ENCODE measurements at places on chromosomes 6 and 20.

DNA sequence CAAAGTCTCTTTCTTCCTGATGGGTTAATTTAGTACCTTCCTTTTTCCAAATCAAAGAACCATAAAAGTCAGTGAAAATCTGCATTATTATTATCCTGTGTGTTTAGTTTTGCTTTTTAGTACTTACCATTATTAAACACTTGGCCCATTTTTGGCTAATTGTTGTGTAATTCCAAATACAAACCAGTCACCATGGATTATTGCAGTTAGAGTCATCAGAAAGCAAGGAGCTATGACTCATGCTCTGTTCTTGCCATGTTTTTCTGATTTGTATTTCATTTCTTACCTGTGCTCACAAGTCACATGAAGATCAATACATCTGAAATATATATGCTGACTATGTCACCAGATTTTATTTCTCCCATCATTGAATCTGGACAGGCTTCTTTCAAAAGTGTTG is 31.3 kb downstream of the SLC22A3 start:
- no peak for DNase-seq

- DNase-seq = peak; percentile 100
Measured at GRCh38 chr6:108002365-108003221, 44.6 kb upstream of the SEC63 start.

- DNase-seq = no peak
Measured at GRCh38 chr6:53873922-53874321, 79.1 kb downstream of the LRRC1 start.

- DNase-seq = no peak
Measured at GRCh38 chr20:24488064-24488799, 18.8 kb downstream of the SYNDIG1 start.

DNA sequence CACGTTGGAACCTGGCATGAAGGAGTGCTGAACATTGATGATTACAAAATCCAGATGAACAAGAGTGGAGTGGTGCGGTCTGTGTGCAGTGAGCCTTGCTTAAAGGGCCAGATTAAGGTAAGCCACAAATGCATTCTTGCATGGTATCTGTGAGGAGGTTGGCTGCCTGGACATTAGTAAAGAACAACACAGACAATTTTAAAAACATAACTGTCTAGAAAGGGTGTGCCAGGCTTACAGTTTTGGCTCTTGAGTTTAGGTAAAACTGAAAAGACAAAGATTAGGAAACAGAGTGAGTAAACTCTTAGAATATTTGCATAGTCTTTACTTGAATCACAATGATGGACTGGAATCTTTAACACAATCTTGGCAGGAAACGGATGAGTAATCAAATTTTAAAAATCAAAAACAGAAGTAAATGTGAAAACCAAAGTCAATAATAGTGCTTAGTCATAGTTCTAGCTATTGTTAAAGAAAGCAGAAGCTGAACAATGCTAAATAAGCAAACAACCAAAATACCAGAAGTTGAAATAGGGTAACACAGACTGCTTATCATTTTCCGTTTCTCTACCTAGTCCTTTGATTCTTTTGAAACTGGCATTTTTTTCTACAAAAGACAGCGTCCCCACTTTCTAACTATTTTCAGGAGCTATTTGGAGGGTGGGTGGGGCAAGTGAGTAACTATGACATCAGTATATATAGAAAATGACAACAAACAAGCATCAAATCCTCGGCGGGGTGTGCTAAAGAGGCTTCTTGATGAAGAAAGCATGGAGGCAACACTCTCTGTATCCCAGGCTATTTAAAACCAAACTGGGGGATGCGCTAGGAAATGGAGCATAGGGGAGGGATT is 185.8 kb upstream of the RAB32 start:
- no peak for DNase-seq

- no peak for DNase-seq
Measured at GRCh38 chr6:123966618-123967017, 163.0 kb downstream of the NKAIN2 start.

DNA sequence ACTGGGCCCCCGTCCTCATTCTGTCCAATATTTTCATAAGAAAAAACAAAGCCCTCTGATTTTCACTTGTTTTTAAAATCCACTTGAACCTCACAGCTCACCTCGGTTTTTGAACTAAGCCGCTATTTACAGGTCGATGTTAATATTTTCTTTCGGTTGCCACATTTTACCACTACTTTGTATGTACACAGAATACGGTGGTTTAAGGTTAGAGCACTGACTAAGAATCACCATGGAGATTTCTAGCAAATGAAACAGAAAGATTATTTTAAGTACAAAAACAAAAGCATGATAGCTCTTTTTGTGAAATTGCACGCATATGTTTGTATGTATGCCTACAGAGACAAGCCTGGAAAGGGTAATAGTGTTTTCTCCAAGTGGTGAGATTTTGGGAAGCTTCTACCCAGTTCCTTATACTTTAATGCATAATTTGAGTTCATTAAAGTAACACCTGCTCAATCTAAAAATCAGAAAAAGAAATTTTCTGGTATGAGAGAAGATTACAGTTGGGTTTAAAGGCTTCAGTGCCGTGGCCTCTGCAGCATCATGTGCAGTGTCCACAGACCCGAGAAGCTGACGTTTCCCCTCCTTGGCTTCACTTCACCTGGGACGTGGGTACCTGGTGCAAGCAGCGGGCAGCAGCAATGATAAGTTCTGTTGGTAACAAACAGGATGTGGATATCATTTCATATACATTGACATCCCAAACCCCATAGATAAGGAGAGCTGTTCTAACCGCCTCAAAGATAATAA is 144.0 kb downstream of the UST start:
- DNase-seq = no peak

DNA sequence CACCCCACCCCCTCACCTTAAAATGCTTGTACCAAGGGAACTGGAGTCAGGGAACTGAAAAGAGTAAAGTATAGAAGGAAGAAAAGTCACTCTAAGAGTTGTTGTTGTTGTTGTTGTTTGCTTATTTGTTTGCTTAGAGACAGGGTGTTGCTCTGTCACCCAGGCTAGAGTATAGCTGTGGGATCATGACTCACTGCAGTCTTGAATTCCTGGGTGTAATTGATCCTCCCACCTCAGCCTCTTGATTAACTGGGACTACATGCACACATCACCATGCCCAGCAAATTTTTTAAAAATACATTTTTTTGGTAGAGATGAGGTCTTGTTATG is 681.6 kb upstream of the GJE1 start:
- no peak for DNase-seq

DNA sequence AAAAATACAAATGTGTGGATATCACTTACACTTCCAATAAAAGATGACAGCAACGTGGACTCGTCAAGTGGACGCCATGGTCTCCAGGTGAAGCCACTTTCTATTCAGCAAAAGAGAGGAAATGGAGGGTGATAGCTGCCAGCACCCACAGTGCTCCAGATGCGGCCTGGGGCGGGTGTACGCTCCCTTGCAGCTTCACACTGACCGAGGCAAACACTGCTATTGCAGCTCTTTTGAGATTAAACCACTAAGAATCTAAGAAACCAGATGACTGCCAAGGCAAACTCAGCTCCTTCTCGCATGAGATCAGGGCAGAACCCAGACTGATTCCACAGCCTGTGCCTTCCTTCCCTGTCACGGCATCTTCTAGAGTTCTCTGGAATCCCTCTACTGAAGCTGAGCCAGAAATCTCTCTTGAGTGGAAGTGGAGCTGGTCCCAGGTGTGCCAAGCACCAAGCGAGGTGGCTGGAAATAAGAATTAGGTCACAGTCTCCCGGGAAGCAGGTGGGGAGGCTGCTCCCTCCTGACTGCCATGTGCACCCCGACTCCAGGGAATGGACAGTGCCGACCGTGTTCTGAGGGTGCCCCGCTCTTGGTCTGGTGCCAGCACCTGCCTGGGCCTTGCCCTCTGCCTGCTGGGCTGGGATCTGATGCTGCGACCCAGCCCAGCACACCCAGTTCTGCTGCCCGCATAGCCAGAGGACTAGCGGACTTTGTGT is 90.1 kb upstream of the AFDN start:
- DNase-seq = no peak

DNA sequence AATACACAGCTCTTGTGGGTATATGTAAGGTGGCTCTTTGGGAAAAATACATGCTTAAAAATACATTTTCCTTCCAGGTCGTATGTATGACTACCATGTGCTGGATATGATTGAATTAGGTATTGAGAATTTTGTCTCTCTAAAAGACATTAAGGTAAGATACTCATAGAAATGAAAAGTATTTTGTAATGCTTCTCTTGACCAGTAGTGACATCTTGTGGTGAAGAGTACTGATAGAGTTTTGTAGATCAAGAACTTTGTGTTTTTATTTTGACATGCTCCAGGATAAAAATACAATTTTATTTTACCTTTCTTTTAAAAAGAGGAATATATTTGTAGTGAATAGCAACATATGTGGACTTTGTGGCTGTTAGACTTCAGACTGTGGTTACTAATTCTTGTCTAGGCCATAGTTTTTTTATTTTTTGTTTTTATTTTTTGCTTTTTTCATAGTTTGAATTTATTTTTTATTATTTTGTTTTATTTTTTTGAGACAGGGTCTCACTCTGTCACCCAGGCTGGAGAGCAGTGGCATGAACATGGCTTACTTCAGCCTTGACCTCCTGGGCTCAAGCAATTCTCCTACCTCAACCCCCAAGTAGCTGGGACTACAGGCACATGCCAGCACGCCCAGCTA is 17.9 kb downstream of the RPF2 start:
- no peak for DNase-seq

- DNase-seq = no peak
Measured at GRCh38 chr6:14428269-14428668, 310.7 kb downstream of the CD83 start.

- DNase-seq = no peak
Measured at GRCh38 chr6:90765895-90766294, 179.0 kb upstream of the MAP3K7 start.

DNA sequence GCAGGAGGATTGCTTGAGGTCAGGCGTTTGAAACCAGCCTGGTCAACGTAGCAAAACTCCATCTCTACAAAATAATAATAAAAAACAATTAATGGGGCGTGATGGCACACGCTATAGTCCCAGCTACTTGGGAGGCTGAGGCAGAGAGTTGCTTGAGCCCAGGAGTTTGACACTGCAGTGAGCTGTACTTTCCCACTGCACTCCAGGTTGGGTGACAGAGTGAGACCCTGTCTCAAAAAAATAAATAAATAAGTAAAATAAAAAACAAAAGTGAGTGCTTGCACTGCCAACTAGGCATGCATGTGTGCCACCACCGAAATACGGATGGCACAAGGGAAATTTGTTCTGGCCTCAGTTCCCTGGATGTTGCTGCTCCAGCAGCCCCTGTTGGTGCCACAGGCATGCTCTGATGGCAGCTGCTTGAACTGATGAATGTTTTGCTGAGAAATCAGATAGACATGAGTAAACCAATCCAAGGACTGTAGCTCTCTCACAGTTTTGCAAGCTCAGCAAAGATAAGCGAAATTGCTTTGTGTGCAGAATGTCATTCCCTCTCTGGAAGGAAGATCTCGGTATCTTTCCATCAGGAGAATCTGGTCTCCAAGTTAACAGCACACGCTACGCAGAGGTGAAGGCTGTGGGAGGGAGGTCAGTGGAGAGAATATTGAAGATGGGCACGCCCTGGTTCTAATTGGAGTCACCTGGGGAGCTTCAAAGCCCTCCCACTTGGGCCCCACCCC is 188.0 kb upstream of the SLC24A3 start:
- DNase-seq = no peak

DNA sequence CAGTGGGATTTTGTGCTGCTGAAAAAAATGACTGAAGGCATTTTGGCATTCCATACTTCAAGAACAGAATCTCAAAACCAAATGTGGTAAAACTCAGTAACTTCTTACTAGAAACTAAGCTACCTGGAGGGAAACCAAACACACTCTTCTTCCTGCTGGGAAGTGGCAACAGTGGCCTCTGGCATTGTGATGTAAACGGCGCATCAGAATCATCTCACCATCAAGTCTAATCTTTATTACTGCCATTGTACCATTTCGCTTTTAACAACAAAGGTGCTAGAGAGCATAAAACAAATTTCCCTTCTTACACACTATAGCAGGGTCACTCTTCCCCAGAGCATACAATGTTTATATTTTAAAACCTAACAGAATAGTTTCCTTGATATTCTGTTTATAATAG is 101.6 kb upstream of the CEP162 start:
- DNase-seq = no peak

- no peak for DNase-seq
Measured at GRCh38 chr6:120590611-120591010, 743.7 kb downstream of the TBC1D32 start.

Data from foreskin melanocyte (primary cell).